ENCODE measurements at places on chromosomes 7 and 10.

GRCh38 chr10:34656661-34657060, 158.4 kb downstream of the PARD3 start:
- DNase-seq: no peak

- DNase-seq: no peak
Measured at GRCh38 chr10:101112799-101113594, 18.1 kb upstream of the TLX1 start.

DNA sequence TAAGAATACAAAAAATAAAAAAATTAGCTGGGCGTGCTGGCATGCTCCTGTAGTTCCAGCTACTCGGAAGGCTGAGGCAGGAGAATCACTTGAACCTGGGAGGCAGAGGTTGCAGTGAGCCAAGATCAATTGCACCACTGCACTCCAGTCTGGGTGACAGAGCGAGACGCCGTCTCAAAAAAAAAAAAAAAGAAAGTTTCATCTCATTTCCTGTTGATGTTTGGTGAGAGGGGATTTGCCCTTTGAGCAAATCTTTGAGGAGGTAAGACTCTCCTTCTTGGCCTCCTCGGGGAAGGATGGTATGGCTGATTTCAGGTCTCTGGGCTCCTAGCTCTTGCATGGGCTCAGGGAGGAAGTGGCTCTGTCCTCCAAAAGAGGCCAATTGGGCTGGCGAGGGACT, 3.6 kb upstream of the GRID2IP start:
- no peak for DNase-seq

GRCh38 chr7:91912494-91912893, 28.2 kb upstream of the AKAP9 start:
- no peak for DNase-seq

DNA sequence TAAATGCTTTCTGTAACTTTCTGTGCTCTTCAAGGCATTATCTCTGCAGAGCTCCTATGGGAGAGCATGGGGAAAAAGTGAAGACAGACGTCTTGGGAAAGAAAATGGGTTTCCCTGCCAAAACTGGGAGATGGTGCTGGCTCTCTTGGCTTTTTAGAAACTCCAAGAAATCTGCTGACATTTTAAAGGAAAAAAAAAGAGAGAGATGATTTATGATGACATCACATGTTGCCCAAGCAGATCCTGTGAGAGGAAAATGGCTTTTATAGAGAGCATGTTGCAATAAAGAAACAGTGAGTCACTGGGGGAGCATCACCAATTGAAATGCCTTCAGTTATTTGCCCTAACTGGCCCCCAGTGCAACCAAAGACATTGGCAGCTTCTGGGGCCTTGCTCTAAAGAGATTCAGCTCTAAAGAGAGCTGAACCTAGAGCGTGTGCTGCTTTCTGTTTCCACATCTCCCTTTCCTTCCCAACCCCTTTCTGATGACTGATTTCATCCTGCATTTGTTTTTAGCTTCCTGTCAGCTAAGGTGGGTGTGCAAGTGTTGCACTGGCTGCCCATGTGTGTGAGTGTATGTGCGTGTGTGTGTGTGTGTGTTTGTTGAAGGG, 37.7 kb downstream of the LRMDA start:
- DNase-seq: no peak
